Large intestine (tissue), 12 donors: ENCODE measurements at places on chromosomes 3 and 15. TPM values are rescaled to one million over a fixed set of nuclear protein-coding genes. Genes with fewer than 3 reads are reported as not detected.

- no peak for DNase-seq
- H3K4me3 ChIP-seq: no peak overlapping the region
- no peaks in the 10 kb centered on the region for H3K27me3 ChIP-seq
- H3K36me3 ChIP-seq: no peaks in the 10 kb centered on the region
- no peak overlapping the region for H3K27ac ChIP-seq
These were observed 14.2 kb upstream of the CD200R1L start for GRCh38 chr3:112860898-112861297.

- H3K27ac ChIP-seq: no peak overlapping the region
- H3K27me3 ChIP-seq: no peaks in the 10 kb centered on the region
- DNase-seq: no peak
- H3K4me3 ChIP-seq: no peak overlapping the region
- peaks cover 25% of the 10 kb centered on the region for H3K36me3 ChIP-seq
These were observed 10.8 kb downstream of the LYSMD4 start for GRCh38 chr15:99722406-99722805.

GRCh38 chr15:73239564-73240215 is 129.1 kb downstream of the HCN4 start:
- H3K27me3 ChIP-seq: no peaks in the 10 kb centered on the region
- H3K4me1 ChIP-seq: no peaks in the 10 kb centered on the region

The DOCK3 gene
- polyA plus RNA-seq: 0.81 TPM

- no peak overlapping the region for H3K4me3 ChIP-seq
- peaks cover 4% of the 10 kb centered on the region for H3K4me1 ChIP-seq
- no peak overlapping the region for H3K27ac ChIP-seq
- H3K36me3 ChIP-seq: peaks cover 3% of the 10 kb centered on the region
- DNase-seq: peak; percentile 39
- no peaks in the 10 kb centered on the region for H3K27me3 ChIP-seq
These were observed 88.0 kb downstream of the LRRK1 start for GRCh38 chr15:101006931-101007691.

GRCh38 chr15:71732636-71733035 is 77.7 kb upstream of the NR2E3 start:
- H3K4me1 ChIP-seq: peaks cover 29% of the 10 kb centered on the region
- no peaks in the 10 kb centered on the region for H3K27me3 ChIP-seq
- peak; percentile 92 for DNase-seq
- H3K4me3 ChIP-seq: no peak overlapping the region
- no peaks in the 10 kb centered on the region for H3K36me3 ChIP-seq

The ZNF710 gene
- 22.6 TPM for polyA plus RNA-seq

The CCDC33 gene
- 2.2 TPM for polyA plus RNA-seq

GRCh38 chr3:56952061-56952460 is 108.4 kb upstream of the SPATA12 start:
- no peak overlapping the region for H3K27ac ChIP-seq
- DNase-seq: no peak
- H3K4me3 ChIP-seq: no peak overlapping the region
- no peaks in the 10 kb centered on the region for H3K36me3 ChIP-seq

The CCDC39 gene
- not detected for polyA plus RNA-seq
